ENCODE measurements at places on chromosomes 12 and 14.

GRCh38 chr12:106704081-106704480 lies 70.4 kb upstream of the RIC8B start:
- DNase-seq = no peak

- DNase-seq = no peak
Measured at GRCh38 chr12:132948146-132949066, 7.7 kb downstream of the ZNF605 start.

DNA sequence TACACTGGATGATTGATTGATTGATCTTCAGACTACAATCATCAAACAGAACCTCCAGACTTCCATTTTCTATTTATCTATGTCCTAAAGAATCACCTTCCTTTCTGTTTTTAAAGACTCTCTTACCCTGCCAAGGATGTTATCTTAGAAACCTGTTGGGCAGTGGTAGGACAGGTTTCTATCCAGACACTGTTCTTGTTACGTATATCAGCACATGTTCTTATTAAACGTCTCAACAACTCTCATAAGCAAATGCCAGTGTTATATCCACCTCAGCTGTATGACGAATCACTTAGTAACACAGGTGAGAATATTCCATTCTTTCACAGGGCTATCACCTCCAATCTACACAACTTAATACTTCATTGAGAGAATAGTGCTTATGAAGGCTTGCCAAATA lies 40.2 kb upstream of the RPL10L start:
- no peak for DNase-seq

- no peak for DNase-seq
Measured at GRCh38 chr14:63727231-63727735, 582 bp downstream of the SGPP1 start.

- no peak for DNase-seq
Measured at GRCh38 chr14:93540235-93540634, 109.5 kb downstream of the UNC79 start.

GRCh38 chr12:94149781-94150239 lies 1.4 kb downstream of the PLXNC1 start:
- no peak for DNase-seq

DNA sequence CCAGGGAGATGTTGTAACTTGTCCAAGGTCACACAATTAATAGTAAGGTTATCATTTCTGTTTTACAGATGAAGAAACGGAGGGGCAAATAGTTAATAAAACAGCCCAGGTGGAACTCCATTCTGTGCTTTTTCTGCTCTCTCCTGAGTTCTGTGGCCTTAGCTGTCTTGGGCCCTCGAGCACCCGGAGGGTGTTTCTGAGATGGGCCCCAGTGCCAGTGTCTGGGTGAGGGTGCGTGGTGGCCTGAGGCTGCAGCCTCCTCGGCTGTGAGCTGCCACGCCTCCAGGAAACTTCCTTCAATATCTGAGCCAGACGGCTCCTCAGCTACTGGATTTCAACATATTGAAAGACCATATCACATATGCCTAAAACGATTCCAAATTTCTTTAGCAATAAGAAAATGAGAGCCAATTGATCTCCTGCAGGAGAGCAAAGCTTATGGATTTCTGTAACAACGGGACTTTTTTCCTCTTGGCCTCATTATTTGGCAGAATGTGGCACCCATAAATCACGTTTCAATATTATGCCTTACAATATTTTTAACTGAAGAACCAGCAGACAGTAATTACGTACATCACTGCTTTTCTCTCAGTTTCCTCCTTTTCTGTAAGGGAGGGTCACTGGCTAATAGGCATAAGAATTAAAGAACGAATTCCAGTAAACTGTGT lies 74.8 kb upstream of the DICER1 start:
- no peak for DNase-seq

DNA sequence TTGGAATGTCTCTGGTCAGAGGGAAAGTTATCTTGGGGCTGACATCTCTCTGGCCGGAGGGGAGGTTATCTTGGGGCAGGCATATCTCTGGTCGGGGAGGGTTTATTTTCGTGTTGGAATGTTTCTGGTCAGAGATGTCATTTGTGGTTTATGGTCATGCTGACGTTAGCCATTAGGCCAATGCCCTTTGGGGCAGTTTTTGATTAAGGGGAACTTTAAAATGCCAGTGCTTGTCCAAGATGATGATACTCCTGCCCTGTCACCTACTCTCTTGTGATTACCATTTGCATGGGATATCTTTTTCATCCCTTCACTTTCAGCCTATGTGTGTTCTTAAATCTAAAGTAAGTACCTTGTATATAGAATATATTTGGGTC lies 29.0 kb upstream of the A2M start:
- no peak for DNase-seq

DNA sequence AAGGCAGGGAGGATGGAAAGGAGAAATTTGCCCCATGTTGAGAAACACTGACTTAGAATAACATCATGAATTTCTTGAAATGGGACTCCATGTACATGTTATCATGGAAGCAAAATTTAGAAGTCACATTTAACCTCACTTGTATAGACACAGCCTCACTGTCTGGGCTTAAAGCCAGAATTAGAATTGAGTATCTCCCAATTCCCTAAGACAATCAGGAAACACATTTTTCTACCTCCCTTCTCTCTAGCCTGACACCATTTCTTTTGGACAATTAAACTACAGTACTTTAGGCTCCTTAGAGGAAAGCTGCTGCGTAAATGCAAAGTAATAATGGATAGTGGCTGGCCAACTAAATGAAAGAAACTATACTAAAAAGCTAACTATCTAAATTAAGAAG lies 795.5 kb downstream of the C12orf50 start:
- DNase-seq = no peak

- no peak for DNase-seq
Measured at GRCh38 chr12:108214486-108214885, 85.4 kb downstream of the WSCD2 start.

GRCh38 chr14:74575936-74576335 lies 36.1 kb downstream of the LTBP2 start:
- no peak for DNase-seq

DNA sequence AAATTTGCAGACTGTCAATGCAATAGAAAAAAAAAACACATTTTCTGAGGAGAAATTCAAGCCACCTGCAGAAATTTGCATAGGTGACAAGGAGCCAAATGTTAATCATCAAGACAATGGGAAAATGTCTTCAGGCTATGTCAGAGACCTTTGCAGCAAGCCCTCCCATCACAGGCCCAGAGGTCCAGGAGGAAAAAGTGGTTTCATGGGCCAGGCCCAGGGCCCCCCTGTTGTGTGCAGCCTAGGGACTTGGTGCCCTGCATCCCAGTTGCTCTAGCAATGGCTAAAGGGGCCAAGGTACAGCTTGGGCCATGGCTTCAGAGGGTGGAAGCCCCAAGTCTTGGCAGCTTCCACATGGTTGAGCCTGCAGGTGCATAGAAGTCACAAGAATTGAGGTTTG lies 60.6 kb downstream of the TC2N start:
- DNase-seq = no peak

DNA sequence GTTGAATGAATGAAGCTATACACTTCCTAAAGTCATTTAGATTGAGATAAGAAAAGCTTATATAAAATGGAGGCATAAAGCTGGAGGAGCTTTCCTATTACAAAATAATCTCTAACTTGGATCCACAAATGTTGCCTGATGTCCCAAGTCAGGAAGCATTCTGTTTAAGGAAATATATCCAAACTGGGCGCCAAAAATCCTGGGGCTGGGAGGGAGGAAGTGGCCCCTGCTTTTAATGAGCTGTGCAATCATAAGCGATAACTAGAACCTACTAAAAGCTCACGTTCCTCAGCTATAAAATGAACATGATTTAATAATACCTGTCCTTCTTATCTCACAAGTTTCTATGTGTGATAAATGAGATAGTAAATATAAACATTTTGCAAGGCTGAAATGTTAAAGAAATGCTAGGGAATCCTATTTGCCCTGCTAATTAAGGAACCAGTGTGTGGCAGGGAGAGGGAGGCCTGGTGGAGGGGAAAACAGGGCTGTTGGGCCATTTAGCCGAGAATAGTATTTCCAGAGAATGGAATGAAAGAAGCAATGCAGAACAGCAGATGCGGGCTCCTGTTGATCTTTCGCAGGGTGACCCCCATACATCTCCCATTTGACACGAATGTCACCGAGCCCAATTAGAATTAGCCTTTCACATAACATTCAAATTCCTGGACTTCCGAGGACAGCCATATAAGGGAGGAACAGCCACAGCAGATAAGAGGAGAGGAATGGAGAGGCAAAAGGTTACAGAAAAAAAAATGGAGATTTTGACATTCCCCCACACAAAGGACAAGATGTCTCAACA lies 25.9 kb downstream of the DUSP6 start:
- no peak for DNase-seq

DNA sequence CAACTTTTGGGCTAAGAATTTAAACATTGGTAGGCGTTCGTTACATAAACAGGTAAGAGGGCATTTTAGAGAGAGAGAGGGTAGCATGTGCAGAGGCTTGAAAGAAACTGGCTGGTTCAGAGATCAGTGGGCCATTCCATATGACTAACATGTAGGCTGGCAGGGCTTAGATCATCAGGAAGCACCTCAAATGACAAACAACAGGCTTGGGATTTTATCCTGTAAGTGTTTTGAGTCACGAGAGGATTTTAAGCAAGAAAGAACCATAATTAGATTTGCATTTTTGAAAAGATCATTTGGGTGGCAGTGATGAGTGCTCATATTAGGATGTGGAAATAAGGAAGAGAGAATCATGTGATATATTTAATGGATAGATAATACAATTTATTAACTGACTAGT lies 8.7 kb upstream of the PLEKHA5 start:
- no peak for DNase-seq

DNA sequence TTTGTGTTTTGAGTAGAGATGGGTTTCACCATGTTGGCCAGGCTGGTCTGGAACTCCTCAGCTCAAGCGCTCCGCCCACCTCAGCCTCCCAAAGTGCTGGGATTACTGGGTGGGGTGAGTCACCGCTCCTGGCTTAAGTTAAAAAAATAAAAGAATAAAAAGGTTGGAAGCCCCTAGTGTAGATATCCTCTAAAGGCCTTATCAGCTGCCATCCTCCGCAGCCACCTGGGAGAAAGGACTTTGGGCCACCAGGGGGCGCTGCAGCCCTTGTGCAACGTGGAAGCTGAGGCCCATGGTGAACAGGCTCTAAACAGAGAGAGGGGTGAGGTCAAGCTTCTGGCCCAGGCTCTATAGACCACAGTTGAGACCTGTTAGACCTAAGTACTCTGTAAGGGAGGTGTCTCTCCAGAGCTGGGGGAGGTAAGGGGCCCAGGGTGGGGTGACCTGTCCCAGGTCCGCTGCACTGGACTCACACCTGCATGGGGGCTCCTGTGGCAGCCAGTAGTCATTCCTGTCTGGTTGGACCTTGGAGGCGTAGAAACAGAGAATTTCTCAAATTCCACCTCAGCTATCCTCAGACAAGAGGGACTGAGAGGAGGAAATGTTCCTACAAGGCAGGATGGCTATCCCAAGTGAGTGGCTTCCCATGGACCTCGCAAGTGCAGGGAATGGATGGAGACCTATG lies 14.0 kb upstream of the RACGAP1 start:
- peak; percentile 92 for DNase-seq

- no peak for DNase-seq
Measured at GRCh38 chr12:64877363-64878004, 53.0 kb downstream of the TBC1D30 start.

- DNase-seq = peak; percentile 47
Measured at GRCh38 chr12:44847888-44848702, 28.0 kb downstream of the NELL2 start.

DNA sequence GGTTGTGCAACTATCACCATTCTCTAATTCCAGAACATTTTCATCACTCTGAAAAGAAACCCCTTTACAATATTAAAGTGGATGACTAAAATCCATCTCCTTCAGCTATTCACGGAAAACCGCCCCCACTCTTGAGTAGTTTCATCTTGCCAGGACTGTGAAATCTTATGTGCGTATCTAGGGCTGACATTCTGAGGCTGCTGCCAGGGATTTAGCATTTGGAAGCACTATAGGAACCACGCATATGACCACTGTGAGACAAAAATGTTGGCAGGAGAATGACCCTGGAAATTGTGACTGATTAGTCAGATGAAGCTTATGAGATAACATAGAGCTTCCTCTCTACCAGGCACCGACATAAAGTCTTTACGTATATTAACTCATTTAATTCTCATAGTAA lies 305.2 kb upstream of the PDE3A start:
- DNase-seq = no peak

- DNase-seq = no peak
Measured at GRCh38 chr14:74293606-74294005, 9.1 kb downstream of the ABCD4 start.

DNA sequence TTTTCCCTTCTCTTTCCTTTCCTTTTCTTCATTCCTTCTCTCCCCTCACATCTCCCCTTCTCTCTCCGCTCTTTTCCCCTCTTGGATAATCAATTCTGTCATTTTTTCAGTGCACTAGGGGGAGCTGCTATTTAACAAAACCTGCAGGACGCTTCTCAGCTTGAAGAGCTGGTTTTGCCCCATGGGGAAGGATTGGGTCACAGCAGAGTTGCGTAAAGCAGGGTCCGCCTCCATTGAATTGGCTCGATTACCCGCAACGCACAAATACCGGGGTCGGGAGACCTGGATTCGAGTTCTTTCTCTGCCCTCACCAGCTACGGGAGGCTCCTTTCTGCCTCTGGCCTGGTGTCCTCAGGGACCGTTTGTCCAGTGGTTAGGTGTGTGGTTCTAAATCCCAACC lies 42.1 kb upstream of the CHGA start:
- DNase-seq = no peak

DNA sequence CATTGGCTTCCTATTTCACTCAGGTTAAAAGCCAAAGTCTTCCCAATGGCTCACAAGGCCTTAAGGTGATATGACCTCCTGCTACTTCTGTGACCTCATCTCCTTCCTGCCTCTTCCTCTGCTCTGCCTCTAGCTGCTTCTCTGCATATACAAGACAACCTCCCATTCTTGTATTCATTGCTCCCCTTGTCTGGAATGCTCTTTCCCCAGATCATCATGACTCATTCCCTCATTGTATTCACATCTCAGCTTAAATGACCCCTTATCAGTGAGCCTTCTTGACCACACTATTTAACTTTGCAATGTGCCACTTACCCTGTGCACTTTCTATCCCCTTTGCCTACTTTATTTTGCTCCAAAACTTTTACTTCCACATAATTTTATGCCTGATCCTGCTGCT lies 90.2 kb downstream of the PPP1R12A start:
- no peak for DNase-seq

DNA sequence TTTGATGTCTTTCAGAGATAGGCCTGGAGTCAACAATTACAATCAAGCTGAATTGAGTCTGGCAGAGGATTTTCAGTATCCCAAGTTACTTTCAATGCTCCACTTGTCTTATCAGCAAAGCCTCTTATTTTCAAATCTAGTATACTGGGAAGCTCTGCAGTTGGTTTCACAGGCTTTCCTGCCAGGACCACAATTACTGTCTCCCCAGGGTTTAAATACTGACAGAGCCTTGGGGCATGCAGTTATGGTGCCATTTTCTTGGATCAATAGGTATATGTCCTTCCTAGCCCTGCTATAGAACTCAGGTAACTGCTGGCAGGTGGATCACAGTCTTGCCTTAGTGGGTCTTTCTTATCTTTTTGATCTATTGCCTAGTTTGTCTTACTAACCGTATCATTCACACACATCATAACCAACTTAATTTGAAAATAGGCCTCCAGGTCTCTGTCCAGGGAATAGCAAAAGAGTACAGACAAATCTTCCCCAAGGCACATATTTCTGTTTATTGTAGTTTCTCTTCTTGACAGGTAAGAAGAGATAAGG lies 22.4 kb upstream of the RNU6-8 start:
- DNase-seq = no peak

GRCh38 chr12:124392667-124393413 lies 97.9 kb downstream of the RFLNA start:
- no peak for DNase-seq

Measured in stimulated activated CD4-positive, alpha-beta T cell treated with anti-CD3 and anti-CD28 coated beads, TNF-alpha, amount 100 ng/mL, for 1 hour (primary cell).